ENCODE measurements at places on chromosomes 5 and 9.

- DNase-seq: no peak
Observed at GRCh38 chr9:17777465-17777864, 198.6 kb downstream of the SH3GL2 start.

- no peak for DNase-seq
Observed at GRCh38 chr9:85172001-85172978, 502.8 kb downstream of the NTRK2 start.

GRCh38 chr5:35644543-35644942 is 26.9 kb downstream of the SPEF2 start:
- DNase-seq: no peak

- DNase-seq: no peak
Observed at GRCh38 chr9:27818348-27818747, 245.1 kb upstream of the C9orf72 start.

- no peak for DNase-seq
Observed at GRCh38 chr9:3868012-3868411, 342.2 kb upstream of the RFX3 start.

DNA sequence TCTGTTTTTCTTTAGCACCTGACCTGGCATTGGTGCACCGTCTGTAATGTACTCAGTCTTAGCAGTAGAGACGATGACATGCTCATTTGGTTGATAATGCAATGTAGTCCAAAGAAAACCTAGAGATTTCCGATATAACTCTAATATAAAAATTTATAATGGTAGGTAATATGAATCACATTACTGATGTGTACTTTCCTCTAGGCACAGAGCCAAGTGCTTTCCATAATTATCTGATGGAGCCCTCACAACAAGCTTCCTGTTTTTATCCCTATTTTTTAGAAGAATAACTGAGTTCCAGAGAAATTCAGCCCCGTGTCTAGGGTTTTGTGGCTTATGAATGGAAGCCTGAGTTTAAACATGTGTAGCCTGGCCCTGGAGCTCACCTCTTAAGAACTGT is 53.7 kb downstream of the KDM4C start:
- no peak for DNase-seq

DNA sequence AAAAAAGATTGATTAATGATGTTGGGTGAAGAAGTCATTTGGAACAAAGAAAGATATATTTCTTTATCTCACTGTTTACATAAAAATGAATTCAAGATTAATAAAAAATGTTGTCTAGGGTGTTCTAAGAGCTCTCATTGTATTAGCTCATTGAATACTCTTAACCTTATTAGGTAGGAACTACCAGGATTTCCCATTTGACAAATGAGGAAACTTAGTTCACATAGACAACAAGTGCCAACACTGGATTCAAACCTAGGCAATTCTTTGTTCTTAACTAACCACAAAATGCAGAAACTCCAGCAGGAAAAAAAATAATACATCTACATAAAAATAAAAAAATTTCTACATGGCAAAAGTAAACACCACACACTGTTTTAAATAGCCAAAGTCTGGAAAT is 175.8 kb downstream of the RAPGEF6 start:
- no peak for DNase-seq

DNA sequence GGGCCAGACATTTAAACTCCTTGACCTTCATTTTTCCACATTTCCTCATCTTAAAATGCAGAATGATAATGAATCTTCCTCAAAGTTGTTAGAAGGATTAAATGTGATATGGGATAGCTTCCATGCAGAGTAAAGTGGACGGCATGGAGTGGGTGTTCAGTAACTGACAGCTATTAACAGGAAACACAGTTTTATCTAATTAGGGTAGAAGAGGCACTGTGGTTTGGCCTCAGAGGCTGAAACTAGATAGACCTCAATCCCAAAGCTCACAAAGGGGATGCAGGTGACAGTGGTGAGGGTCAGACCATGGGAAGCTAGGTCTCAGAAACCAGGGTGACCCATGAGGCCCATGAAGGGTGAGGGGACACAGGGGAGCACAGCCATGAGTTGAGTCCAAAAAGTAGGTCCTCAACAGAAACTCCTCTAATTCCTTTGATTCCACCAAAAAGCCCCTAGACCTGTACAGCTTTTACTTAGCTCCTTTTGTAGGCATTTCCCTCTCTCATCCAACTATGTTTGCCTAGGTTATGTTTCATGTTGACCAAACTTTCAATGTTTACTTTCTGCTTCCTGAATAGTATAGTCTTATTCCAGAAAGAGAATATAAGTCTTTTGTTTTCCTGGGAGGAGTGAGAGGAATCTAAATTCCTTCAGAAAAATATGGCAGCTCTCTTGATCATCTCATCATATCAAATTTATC is 27.9 kb upstream of the GLDC start:
- no peak for DNase-seq

DNA sequence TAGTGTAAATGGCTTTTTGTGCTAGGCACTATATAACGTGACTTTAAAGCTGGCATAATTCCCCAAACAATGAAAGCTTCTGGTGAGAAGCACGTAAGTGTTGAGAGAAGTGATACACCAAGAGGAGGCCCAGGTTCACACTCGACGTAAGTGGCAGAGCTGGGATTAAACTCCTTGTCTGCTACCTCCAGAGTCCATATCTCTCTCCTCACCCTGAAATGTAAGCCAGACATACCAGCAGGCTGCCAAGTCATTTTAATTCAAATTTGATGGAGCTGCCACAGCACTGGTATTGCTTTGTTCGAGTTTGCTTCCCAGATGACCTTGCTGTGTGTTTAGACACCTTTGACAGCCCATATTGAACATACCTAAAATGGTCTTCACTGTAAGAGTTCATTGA is 319.7 kb downstream of the GLIS3 start:
- DNase-seq: no peak

- DNase-seq: no peak
Observed at GRCh38 chr9:94734054-94734754, 7.7 kb downstream of the AOPEP start.

DNA sequence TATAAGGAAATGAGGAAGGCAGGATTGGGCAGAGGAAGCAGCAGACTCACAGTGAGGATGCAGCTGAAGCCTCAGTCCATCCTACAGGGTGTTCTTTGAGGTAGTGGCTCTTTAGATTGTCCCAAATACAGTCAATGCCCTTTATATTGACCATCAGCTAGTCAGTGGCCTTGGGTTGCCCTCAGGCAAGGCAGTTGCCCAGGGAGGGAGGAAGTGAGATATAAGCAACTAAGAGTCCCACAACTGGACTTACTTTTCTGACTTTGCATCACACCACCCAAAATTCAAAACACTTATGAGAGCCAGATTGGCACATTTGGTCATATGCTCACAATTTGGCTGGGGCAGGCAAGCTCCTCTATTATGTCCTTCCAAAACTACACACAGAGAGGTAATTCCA is 9.4 kb upstream of the SLC12A2 start:
- DNase-seq: no peak

DNA sequence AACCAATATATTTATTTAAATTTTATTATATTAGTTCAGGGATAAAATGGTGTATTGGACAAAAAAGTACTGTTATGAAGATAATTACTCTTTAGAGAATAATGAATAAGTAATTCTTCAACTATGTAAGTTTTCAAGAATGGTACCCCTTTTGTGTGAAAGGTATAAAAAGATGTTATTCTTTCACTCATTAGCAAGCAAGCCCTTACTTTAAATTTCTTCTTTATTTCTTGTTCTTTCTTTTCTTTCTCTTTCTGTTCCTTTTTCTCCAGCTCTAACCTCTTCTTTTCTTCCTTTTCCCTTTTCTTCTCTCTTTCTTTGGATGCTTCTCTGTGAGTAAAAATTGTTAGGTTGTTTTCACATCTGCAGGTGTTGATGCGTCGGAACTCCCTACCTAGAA is 63.2 kb upstream of the RICTOR start:
- no peak for DNase-seq

- DNase-seq: no peak
Observed at GRCh38 chr5:132497488-132497997, 7.0 kb upstream of the IRF1 start.

DNA sequence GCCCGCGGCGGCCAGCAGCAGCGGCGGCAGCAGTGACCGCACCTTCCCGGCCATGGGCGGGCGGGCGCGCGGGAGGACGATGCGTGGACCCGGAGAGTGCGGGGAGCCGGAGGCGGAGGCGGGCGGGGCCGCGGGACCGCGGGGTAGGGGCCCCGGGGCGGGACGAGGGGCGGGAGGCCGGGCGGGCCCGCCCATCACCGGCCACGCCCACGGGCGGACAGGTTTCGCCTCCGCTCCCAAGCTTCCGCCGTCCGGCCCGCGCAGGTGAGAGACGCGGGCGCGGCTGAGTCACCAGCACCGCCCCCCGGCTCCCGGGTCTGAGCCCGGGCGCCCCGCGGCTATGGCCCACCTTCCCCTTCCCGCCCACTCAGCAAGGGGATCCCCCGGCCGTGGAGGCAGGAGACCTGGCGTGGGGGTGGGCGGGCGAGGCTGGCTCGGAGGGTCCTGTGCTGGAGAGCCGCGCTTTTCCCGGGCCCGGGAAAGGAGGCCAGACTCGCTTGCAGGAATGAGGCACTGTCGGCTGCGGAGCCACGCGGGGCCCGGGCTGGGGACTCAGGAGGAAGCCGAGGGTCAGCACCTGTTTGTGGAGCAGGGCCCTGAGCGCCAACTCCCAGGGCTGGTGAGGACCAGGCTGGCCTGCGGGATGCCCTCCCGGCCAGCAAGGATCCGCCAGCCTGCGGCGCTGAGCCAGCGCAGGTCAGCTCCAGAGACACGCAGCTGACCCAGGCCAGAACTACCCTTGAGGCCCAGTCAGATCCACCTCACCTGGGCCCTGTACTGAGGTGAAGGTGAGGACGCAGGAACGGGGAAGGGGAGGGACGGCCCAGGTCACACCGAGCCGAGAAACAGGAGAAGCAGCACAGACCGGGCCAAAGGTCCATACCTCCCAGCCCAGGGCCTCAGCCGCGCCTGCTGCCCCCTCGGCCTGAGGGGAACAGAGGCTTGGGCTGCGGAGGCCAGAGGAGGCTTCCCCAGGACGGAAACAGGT is at the start of gene ENTPD2:
Gene ENTPD2 (minus strand): TSS at position 118 of the 988 bp plus-strand sequence. CDS start 64 bp downstream, at position 54.
- DNase-seq: no peak

GRCh38 chr9:33178972-33179697 is 12.0 kb upstream of the B4GALT1 start:
- DNase-seq: no peak

Measured in hypothalamus (tissue), 51 donors.